ENCODE measurements at places on chromosomes 2 and 18.

DNA sequence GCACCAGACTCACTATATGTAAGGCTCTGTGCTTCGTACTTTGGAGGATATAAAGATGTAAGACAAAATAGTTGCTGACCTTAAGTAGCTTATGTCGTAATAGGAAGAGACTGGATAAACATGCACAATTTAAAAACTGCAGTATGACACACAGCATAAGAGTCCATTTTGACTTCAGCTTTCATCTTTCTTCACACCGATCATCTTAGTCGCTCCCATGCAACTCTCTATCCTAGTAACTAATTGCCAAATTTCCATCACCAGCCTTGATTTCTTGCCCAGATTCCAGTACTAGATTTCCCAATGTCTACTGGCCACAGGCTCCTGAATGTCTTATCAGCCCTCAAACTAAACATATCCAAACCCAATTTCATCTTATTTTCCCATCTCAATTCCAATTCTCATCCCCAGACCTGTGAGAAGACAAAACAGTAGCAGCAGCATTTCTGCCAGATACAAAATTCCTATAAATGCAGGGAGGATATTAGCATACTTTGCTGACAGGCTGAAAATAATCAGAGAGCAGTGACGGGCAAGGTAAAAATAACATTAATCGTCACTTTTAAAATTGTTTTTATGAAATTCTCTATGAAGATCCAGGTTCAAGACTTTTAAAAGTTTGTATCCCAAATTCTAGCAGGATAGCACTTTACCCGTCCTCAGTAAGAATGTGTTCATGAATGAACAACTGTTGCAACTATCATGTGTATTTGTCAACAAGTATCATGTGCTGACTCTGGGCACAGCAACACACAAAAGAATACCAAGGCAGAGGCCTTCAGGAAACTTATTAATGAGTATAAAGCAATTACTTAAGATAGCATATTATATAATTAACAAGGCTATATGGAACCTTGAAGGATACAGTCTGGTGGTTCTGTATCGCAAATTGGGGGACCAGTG, 42.2 kb downstream of the KIDINS220 start:
- no peak for DNase-seq

- no peak for DNase-seq
Measured at GRCh38 chr18:75253043-75253442, 42.4 kb downstream of the TSHZ1 start.

GRCh38 chr2:1517786-1518185, 104.5 kb downstream of the TPO start:
- DNase-seq, result no peak

GRCh38 chr2:21282515-21282898, 158.7 kb downstream of the TDRD15 start:
- DNase-seq, result no peak

- DNase-seq, result no peak
Measured at GRCh38 chr2:85998071-85998991, 107.4 kb downstream of the POLR1A start.

DNA sequence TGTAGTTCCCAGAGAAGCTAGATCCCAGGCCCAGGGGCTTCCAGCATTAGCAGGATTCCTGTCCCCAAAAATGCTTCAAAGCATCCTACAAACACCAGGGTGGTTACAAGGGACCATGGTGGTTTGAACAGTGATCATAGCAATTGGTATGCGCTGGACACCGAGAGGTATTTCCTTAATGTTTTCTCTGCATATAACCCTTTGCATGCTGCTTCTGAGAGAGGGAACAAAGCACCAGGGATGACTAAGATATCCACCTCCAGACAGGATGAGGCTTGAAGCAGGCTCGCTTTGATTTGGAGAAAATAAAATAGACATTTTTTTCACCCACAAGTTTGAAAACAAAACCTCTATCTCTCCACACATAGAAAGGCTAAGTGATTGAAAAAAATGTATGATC, 50.5 kb upstream of the TSPYL6 start:
- DNase-seq, result no peak

GRCh38 chr2:191180276-191180675, 29.5 kb upstream of the STAT4 start:
- no peak for DNase-seq

GRCh38 chr2:123596621-123597020, 428.5 kb upstream of the CNTNAP5 start:
- DNase-seq, result no peak

GRCh38 chr2:221243771-221244170, 328.3 kb downstream of the EPHA4 start:
- no peak for DNase-seq

DNA sequence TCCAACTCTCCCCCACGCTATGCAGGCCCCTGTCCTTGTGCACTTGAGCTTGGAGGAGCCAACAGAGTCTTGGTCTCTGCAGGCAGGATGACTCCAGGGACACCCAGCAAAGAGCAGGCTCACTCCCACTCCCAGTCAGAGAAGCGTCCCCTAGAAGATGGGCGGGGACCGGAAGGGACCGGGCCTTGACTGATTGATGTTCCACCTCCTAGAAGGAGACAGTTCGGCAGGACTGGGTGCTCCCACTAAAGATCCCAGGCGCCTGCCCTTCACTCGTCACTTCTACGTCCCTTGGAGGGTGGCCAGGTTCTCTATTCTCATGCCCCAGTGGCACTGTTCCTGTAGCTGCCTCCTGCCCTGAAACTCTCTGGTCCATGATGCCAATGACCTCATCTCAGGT, 3.2 kb upstream of the SP100 start:
- DNase-seq, result no peak

GRCh38 chr2:62844311-62845090, 139.0 kb downstream of the EHBP1 start:
- DNase-seq, result no peak

- no peak for DNase-seq
Measured at GRCh38 chr2:153476816-153477635, 1.5 kb downstream of the RPRM start.

DNA sequence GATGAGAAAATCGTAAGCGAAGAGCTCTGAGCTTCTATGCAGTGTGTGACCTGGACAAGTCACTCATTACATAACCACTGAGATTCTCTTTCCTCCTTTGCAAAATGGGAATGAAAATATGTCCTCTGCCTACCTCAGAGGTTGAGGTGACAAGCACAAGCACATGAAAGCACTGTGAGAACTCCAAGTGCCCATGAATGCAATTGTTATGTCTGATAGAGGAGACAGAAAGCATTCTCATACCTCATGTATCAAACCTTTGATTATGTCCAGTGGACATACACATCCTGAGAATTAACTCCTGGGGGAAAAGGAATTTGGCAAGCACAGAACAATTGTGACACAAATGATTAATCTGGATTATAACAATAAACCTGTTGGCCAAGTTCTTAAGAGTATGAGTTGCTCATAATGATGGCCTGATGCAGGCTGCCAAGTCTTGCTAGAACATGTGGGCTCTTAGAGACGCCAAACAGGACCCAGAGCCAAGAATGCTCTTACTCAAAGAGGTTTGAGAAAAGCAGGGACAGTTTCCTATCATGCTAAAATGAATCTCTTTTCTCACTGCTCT, 8.5 kb upstream of the RMDN2 start:
- DNase-seq, result no peak

- no peak for DNase-seq
Measured at GRCh38 chr18:31356025-31356424, 20.6 kb upstream of the DSG4 start.

DNA sequence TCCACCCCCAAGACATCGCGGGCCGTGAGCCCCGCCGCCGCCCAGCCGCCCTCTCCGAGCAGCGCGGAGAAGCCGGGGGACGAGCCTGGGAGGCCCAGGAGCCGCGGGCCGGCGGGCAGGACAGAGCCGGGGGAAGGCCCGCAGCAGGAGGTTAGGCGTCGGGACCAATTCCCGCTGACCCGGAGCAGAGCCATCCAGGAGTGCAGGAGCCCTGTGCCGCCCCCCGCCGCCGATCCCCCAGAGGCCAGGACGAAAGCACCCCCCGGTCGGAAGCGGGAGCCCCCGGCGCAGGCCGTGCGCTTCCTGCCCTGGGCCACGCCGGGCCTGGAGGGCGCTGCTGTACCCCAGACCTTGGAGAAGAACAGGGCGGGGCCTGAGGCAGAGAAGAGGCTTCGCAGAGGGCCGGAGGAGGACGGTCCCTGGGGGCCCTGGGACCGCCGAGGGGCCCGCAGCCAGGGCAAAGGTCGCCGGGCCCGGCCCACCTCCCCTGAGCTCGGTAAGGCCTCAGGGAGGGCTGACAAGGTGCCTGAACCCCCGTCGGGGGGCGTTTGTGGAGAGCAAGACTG, 14.2 kb downstream of the SPEG start:
- no peak for DNase-seq

DNA sequence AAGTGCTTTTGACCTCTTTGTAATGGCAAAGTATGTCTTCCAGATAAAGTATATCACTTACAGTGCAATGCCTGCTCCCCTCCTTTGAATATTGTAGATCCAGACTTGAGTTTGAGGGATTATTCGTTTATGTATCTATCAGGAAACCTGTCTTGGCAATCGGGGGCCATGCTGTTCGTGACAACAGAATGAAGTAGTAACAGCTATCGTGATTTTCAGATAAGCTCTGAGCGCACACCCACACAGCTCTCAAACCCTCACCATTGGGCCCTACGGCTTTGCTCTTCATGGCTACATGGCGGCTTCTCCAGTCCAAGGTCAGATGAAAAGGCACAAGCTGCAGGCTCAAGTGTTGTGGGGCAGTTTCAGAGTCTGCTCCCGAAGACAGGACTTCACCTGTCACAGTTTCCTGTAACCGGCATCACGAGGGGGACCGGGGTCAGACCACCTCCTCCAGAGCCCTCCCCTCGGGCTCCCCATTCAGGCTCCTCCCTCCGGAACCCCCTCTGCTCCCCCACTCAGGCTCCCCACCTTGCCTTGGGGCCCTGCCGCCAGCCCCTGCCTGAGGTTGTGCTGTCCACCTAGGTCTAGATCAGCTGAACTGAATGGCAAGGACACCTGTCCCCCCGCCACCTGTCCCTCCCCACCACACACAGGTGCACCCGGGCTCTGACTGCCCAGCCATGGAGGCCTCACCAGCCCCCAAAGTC, 292.5 kb upstream of the SALL3 start:
- no peak for DNase-seq

GRCh38 chr18:48693625-48694262, 154.9 kb downstream of the CTIF start:
- DNase-seq, result no peak

- peak; percentile 77 for DNase-seq
Measured at GRCh38 chr18:56702946-56703345, 51.8 kb downstream of the WDR7 start.

GRCh38 chr2:54422072-54422581, 34.0 kb upstream of the SPTBN1 start:
- peak; percentile 6 for DNase-seq

DNA sequence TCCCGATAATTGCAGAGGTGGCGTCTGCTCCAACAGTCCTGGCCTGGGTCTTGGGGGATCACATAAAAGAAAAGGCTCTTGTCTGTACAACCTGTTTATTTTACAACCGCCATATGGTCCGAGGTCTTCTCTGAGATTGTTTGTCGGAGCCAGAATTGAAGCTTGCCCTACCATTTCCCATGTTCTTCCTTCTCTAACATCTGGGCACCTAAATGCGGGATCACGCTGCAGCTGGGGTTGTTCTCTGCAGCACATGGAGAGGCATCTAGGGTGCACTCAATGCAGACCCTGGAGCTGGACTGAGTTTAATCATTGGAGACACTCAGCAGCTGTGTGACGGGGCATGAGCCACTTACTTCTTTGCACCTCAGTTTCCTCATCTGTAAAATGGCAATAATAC, 107.7 kb downstream of the ACKR3 start:
- no peak for DNase-seq

GRCh38 chr2:112197868-112198267, 57.0 kb downstream of the ZC3H8 start:
- DNase-seq, result no peak

DNA sequence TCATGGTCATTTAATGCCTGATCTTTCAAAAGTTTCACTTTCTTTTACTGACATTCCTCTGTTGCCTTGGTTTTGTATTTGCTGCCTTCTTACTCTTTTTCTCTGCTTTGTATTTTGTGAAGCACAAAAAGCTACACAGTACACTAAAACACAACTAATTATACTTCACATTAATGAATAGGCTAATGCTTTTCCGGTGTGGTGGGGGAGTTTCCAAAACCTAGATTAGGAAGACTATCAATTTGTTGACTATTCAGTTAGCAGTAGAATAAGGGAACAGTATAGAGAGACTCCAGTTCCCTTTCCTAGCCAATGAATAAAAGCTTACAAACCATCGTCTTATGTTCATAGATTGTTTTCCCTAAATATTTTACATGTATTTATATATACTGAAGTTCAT, 468.3 kb downstream of the SPAG16 start:
- no peak for DNase-seq

- DNase-seq, result no peak
Measured at GRCh38 chr2:55776479-55776878, 82.8 kb upstream of the PNPT1 start.

GRCh38 chr2:104262714-104263113, 591.2 kb upstream of the POU3F3 start:
- no peak for DNase-seq

- no peak for DNase-seq
Measured at GRCh38 chr2:237449193-237449881, 35.4 kb upstream of the COL6A3 start.

GRCh38 chr2:40218679-40219078, 233.2 kb downstream of the SLC8A1 start:
- no peak for DNase-seq

DNA sequence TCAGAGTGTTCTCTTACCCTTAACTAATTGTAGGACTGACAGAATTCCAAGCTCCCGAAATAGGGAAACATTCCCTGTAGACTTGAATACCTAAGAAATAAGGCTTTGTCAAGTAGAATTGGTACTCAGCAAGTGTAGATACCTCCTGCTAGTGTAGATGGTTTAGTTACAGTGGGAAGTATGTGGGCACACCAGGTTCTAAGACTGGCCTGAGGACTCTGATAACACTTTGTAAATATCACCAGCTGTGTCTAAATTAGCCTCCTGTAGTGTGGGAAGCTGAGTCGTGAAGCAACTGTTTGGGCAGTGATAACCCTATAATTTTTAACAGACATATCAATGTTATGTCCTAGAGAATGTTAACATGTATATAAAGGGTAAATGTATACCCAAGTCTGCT, 304.5 kb downstream of the SLC8A1 start:
- no peak for DNase-seq

DNA sequence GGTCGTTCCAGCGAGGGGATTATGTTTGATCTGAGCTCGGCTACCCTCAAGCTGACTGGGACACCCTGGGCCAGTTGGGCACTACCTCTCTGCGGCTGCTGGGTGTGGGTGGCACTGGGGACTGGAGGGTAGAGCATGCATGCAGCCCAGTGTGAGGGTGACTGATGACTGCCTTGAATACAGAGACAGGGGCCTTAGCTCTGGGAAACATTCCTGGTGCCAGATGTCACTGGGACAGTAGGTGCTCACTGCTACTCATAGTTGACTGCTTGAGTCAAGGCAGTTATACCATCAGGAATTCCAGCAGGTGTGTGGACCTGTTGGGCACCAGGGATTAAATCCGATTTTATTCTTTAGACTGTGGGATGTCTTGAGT, 33.6 kb upstream of the ATP6V1B1 start:
- DNase-seq, result no peak

- no peak for DNase-seq
Measured at GRCh38 chr2:194672994-194673393, 984.0 kb upstream of the SLC39A10 start.

GRCh38 chr2:58339548-58340243, 98.6 kb upstream of the FANCL start:
- no peak for DNase-seq

GRCh38 chr2:95039363-95039762, 13.9 kb downstream of the MAL start:
- DNase-seq, result no peak

- DNase-seq, result no peak
Measured at GRCh38 chr2:196482119-196483065, 157.1 kb upstream of the CCDC150 start.
